ENCODE measurements at places on chromosomes 7 and 10.

- no peak for DNase-seq
These were observed 679 bp downstream of the ARF5 start for GRCh38 chr7:127588697-127589482.

DNA sequence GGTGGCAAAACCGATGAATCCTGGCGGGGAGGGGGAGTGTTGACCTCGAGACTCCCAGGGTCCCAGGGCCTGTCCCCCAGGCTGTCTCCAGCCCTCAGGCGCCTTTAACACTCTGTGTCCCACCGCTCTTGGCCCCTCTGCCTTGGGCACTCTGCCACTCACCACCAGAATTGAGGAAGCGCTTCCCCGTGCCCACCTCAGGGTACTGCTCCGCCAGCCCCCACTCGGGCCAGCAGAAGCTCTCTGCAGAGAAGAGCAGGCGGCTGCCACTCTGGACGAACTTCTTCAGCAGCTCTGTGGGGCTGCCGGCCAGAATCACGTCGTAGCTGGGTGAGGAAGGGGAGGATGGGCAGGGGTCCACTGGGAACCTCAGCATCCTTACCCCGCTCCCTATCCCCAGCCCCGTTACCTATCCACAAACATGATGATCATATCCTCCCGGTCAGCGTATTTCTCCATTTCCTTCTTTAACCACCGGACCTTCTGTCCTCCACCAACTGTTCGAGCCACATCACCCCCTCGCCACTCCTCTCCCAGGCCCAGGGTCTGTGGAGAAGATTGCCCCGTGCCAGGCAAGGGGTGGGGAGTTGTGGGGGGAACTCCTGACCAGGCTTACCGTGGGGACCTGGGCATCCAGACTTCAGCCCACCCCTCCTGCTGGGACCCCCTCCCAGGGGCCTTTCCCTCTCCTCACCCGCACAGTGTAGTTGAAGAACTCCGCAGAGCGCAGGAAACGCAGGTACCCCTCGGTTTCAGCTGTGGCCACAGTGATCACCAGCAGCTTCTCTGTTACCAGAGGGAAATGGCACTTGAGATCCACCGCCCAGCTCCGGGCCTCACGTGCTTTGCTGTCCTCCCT is 1.2 kb downstream of the PLOD3 start:
- DNase-seq, result no peak

DNA sequence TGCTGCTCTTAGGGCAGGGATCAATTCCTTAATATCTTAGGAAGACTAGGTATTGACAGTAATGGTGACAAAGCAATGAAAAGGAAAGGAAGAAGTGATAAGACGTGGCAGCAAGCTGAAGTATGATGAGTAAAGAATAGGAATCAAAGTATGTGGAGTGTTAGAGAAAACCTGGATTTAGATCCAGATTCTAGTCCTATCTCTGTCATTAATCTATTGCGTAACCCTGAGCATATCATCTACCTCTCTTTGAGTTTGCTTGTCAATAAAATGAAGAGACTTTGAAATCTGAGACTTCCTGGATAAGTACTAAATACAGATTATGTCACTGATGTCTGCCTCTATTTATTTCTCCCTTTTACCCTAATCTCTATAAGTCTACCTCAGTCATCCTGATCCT is 89.2 kb downstream of the PTEN start:
- DNase-seq, result no peak

GRCh38 chr7:428927-429827 is 90.5 kb downstream of the PDGFA start:
- no peak for DNase-seq

GRCh38 chr7:21568762-21569161 is 25.9 kb downstream of the DNAH11 start:
- no peak for DNase-seq

GRCh38 chr7:3510101-3511020 is 209.3 kb downstream of the SDK1 start:
- no peak for DNase-seq

- no peak for DNase-seq
These were observed 219.3 kb downstream of the JAZF1 start for GRCh38 chr7:27961255-27961654.

- DNase-seq, result no peak
These were observed 745 bp downstream of the SLC16A9 start for GRCh38 chr10:59708816-59709394.

- DNase-seq, result no peak
These were observed 9.2 kb upstream of the HNRNPF start for GRCh38 chr10:43417950-43418768.

- DNase-seq, result no peak
These were observed 479.2 kb downstream of the HTR7 start for GRCh38 chr10:90378524-90379076.

DNA sequence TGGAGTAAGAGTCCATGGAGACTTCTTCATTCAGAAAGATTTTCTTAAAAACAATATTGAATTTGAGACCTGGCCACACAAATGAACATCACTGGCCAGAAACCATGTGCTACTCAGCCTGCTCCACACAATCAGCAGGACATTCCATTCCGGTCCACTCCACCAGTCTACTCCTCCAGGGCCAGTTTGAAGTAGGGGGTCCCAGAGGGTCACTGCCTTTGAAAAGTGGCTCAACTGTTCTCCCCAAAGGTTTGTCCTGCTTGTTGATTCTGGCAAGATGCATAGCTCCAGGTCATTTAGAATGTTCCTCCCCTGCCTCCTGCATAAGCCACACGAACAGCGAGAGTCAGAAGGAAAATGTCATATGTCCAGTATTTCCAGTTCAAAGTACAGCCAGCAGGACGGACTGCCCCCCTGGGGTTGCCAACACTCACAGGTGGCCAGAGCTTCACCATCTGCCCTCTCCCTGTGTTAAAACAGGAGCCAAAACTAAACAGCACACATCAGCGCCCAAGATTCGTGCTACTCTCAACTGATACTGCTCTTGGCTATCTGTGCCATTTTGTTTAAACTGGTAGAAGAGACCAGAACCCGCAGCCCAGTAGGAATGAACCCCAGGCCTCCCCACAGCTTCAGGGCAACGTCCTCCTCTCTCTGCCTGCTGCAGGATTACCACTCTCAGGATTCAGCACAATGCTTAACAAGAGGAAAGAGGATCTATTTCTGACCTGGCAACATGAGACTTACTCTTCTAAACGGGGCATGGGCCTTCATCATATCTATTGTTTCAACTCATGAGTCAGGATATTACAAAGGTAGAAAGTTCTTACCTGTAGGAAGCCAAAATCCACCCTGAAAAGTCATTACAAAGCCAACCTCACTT is 11.3 kb downstream of the GRB10 start:
- DNase-seq, result no peak

DNA sequence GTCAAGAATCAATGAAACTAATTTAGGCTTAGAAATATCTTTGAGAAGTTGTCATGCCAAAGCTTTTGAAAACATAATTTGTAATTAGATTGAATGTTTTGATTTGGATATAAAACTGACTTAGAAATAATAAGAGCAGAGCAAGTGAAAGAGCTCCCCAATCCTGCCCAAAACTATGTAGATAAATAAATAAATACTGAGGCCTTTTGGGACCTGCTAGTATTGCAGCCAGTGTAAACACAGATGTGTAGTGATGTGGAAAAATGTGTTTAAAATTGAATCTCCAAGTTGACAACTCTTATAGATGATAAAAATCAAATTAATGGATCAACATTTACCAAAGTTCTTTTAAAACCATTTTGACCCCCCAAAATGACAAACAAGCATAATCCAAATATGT is 896.1 kb downstream of the CNTNAP2 start:
- DNase-seq, result no peak

DNA sequence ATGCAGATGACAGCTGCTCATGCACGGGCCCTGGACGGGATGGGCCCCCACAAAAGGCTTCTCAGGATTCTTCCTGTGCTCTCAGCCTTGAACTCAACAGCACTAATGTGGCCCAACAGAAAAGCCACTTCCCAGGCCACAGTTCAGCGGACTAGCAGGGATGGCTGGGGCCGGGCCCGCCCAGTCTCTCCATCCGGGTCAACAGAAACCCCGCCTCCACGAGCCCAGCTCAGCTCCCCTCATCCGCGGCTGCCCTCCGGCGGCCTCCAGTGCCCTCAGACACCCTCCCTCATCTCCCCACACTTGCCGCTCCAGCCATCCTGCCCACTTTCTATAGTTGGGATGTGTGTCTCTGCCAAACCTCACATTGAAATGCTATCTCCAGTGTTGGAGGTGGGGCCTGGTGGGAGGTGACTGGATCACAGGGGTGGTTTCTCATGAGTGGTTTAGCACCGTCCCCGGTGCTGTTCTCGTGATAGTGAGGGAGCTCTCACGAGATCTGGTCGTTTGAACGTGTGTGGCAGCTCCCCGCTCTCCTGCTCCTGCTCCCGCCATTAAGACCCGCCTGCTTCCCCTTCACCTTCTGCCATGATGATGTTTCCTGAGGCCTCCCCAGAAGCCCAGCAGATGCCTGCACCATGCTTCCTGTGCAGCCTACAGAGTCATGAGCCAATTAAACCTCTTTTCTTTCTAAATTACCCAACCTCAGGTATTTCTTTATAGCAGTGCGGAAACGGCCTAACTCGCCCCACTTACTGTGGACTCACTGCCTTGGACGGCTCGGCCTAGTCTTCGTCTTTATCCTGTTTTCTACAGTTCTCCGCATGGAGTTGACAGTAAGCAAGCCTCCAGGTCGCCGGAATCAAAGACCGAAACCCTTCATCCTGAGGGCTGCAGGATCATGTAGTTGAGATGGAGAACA is 169.9 kb upstream of the RNF32 start:
- DNase-seq, result no peak

- no peak for DNase-seq
These were observed 65.6 kb upstream of the CCDC6 start for GRCh38 chr10:59971915-59972314.

DNA sequence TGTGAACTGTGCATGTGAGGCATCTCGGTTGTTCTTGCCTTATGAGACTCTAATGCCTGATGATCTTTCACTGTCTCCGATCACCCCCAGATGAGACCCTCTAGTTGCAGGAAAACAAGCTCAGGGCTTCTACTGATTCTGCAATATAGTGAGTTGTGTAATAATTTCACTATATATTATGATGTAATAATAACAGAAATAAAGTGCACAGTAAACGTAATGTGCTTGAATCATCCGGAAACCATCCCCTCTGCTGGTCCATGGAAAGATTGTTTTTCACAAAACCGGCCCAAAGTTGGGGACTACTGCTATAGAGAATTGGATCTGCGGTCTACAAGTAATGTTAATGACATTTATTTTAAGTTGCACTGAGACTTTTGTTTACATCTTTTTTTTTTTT is 126.7 kb downstream of the TPST1 start:
- no peak for DNase-seq

- no peak for DNase-seq
These were observed 252.9 kb downstream of the MAD1L1 start for GRCh38 chr7:1979591-1980560.

GRCh38 chr10:85615556-85615955 is 751.0 kb downstream of the GRID1 start:
- no peak for DNase-seq

GRCh38 chr10:84328418-84329195 is at the start of gene CCSER2:
Gene CCSER2 (plus strand): TSS chr10:84328589. CDS start chr10:84371053, 42,464 bp downstream.
- peak; percentile 99 for DNase-seq

DNA sequence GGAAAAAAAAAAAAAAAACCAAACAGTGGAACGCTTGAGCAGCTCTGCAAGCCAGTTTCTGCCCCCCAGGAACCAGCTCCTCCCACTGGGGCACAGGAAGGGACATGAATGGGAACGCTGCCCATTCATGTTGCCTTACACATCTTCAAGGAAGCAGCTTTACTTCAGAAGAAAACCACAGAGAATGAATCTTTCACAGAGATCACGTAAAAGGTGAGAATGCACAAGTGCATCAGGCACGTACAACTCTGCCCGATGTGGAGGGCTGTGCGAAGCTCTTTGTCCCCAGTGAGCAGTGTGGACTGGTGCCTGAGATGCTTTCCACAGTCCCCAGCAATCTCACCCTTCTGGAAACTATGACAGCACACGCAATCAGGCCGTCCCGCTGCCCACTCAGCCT is 106.2 kb downstream of the DLG5 start:
- no peak for DNase-seq

GRCh38 chr10:123309731-123310130 is 155.5 kb downstream of the BUB3 start:
- DNase-seq, result no peak

- no peak for DNase-seq
These were observed 134.3 kb upstream of the MDFIC start for GRCh38 chr7:114787556-114787955.

DNA sequence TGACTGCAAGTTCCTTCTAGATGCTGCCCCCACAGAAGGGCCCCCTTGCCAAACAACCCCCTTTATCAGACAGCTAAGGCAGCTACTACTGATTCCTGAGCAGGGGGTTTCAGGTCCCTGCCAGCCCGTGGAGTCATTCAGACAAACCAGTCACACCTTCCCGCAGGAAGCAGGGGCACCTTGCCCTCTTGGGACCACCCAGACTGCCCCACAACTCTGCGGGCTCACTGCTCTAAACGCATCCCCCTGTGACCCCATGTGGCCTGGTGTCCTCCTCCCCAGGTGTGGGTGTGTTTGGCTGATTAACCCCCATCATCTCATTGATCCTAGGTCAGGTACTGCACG is 298.9 kb downstream of the TCERG1L start:
- DNase-seq, result no peak

GRCh38 chr7:112770051-112770450 is 20.1 kb downstream of the TMEM168 start:
- DNase-seq, result no peak

DNA sequence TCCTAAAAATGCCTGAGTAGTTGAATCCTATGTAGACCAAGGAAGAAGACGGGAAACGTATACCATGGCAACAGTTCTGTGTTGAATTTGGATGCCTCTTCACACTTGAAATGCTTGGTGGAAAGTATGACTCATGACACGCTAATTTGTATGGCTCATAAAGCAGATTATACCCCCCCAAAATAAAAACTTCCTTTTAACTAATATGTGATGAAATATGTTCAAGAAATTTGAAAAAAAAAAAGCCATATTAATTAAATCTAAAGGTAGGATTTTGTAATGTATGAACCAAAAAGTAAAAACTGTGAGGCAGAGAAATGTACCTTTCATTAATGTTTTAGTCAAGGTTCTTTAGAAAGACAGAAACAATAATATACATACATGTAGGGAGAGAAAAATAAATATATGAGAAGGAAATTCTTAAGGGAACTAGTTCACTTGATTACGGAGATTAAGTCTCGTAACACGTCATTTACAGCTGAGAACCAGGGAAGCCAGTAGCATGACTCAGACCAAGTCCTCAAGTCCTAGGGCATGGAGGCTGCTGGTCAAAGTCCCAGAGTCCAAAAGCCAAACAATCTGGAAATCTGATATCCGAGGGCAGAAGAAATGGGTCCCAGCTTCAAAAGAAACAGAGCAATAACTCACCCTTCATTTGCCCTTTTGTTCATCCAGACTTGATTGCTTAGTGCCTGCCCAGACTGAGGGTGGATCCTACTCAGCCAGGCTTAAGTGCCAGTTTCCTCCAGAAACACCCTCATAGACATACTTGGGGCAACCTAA is 485.1 kb downstream of the SEMA3D start:
- DNase-seq, result no peak

- DNase-seq, result no peak
These were observed 1.7 kb downstream of the CDHR1 start for GRCh38 chr10:84196083-84196482.

Data from naive thymus-derived CD4-positive, alpha-beta T cell (primary cell).